ENCODE measurements at places on chromosomes 6 and 20. TPM values are rescaled to one million over a fixed set of nuclear protein-coding genes. Genes with fewer than 3 reads are reported as not detected.

MUC22 gene
- total RNA-seq, result not detected

FOXQ1 gene
- 0.39 TPM for total RNA-seq

TCF21 gene
- total RNA-seq, result 119 TPM

ANKRD66 gene
- not detected for total RNA-seq

ZNF165 gene
- 0.16 TPM for total RNA-seq

CDC25B gene
- total RNA-seq, result 32.2 TPM

NKAIN4 gene
- total RNA-seq, result 3.7 TPM

DAAM2 gene
- 2.5 TPM for total RNA-seq

SPEF1 gene
- total RNA-seq, result not detected

OPN5 gene
- total RNA-seq, result not detected

SLC22A16 gene
- not detected for total RNA-seq

TRIM10 gene
- not detected for total RNA-seq

CDK5RAP1 gene
- 24.8 TPM for total RNA-seq

MRAP2 gene
- 0.13 TPM for total RNA-seq

EDN1 gene
- total RNA-seq, result 3.4 TPM

ATAT1 gene
- 3.8 TPM for total RNA-seq

C20orf202 gene
- total RNA-seq, result not detected

NMBR gene
- not detected for total RNA-seq

ULBP3 gene
- 4.7 TPM for total RNA-seq

OLIG3 gene
- total RNA-seq, result not detected

STMND1 gene
- total RNA-seq, result not detected

MROH8 gene
- total RNA-seq, result 0.39 TPM

ROMO1 gene
- 561 TPM for total RNA-seq

MYL9 gene
- total RNA-seq, result 150 TPM

PEX6 gene
- 16.5 TPM for total RNA-seq

FAXC gene
- 3.8 TPM for total RNA-seq

BFSP1 gene
- 6.4 TPM for total RNA-seq

PLN gene
- total RNA-seq, result not detected

SEL1L2 gene
- not detected for total RNA-seq
